SHP77 (cell line): ENCODE measurements at places on chromosomes 1 and 21.

GRCh38 chr1:189986516-189986915, 491.1 kb downstream of the BRINP3 start:
- no peak for DNase-seq

- no peak for DNase-seq
Observed at GRCh38 chr21:44732263-44732662, 20.9 kb upstream of the TSPEAR start.

- DNase-seq: no peak
Observed at GRCh38 chr1:205570796-205571537, 60.8 kb downstream of the ELK4 start.

DNA sequence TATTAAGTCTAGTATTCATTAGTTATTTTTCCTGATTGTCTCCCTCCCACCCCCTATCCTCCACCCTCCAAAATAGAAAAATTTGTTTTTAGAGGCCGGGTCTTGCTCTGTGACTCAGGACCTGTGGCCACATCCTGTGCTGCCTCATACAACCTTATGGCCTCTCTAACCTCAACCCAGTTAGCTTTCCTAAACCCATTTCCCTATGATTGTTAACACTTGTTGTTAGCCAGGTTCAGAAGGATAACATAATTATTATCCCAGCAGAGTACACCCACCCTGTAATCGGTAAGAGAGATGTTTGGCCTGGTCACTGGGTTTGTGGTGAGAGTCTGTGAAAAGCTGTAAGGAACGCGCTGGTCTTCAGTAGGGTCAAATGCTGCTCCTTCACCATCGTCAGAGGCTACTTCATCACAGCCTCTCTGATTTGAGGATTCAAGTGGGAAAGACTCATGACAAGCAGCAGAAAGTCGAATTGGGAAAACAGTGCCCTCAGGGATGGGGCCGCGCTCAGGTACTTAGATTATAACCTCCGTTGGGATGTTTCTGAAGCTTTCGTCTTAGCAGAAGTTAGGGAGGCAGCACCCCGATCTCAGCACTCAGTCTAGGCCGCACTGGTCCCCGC, 35.9 kb upstream of the HMGN1 start:
- DNase-seq: no peak

DNA sequence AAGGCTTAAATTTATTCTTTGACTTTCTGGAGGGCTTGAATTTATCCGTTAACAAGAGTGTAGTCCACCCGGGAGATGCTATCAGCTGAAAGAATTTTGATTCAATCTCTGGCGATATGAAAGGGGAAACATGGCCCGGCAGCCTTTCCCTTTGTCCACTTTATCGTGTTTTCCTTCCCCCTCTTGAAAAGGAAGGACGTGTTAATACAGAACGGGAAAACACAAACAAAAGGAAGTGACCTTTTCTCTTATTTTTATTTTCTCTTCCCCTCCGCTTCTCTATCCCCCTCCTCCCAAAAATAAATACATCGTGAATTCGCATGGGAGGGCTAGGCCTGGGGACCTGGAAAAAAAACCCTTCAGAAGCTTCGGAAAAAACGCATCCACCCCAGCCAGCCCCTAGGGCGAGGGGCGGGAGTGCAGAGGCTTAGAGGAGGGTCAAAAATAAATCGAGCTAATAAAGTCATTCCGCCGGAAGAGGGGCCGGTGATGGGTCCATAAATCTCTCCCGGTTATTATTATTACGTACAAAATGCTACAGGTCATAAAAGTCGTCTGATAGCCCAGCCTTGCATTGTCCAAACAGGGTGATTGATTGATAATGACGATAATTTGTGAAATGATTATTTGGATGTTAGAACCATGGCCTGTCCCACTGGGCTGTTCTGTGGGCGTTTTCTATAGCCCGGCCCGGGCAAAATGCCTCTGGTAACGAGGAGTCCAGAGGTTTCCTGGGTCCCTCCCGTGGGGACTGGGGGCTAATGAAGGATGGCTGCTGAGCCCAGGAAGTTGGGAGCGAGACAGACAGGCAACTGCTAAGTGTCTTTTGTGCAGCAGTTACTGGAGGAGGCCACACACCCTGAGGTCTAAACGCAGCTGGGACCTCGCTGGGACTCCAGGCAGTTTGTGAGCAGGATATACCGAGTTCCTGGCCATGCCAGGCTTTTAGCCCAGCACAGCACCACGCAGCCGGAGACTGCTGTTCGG, 179.4 kb downstream of the PRDM16 start:
- no peak for DNase-seq

- DNase-seq: no peak
Observed at GRCh38 chr1:170445096-170445495, 86.9 kb upstream of the GORAB start.

DNA sequence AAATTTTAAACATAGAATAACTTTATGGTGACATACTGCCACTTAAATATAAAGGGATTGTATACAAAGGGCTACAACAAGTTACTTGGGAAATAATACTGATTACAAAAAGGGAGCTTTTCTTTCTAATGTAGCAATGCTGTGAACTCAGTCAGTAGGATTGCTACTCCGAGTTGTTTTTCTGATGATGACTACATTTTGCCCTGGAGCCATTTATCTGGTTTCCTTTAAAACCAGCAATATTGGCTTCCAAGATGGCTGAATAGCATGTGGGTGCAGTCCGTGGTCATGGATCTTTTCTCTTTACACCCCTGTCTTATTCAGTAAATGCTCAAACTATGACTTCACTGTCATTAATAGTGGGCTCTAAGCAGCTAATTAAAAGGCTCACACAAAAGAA, 92.6 kb upstream of the NEK7 start:
- no peak for DNase-seq

- no peak for DNase-seq
Observed at GRCh38 chr1:186165303-186165702, 209.8 kb downstream of the TPR start.

DNA sequence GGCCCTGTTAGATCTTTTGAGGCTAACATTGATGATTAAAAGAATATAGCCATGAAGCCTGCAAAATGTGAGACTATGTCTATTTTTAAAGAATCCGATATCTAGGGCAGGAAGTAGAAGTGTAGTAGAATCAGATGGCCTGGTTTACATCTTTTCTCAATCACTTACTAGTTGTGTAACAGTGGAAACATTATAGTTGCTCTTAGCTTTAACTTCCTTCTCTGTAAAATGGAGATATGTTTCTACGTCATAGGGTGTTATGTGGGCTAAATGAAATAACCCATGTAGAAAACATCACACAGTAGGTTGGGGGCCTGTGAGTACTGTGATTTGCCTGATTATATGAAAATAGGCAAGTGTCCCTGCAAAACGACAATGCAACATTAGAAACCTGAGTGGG, 4.4 kb upstream of the IGFN1 start:
- DNase-seq: no peak

- DNase-seq: peak; percentile 54
Observed at GRCh38 chr21:43938751-43939442, 73.2 kb upstream of the TRAPPC10 start.

- DNase-seq: no peak
Observed at GRCh38 chr1:87765681-87766070, 437.0 kb downstream of the LMO4 start.

DNA sequence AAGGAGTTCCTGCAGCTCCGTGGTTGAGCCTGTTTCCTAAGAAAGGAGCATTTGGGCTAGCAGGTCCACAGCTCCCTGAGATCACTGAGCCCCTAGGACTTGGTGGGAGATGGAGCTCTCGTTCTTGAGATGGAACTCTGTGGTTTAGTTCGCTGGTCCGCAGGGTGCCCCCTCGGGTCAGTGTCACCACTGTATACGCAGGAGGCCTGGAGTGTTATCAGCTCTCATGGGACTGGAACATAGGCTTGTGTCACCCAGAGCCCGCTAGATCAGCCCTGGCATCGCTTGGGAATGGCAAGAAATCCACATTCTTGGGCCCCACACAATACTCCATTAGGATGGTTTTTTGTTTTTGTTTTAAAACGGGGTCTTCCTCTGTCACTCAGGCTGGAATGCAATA, 3.6 kb downstream of the SNAP47 start:
- DNase-seq: no peak

DNA sequence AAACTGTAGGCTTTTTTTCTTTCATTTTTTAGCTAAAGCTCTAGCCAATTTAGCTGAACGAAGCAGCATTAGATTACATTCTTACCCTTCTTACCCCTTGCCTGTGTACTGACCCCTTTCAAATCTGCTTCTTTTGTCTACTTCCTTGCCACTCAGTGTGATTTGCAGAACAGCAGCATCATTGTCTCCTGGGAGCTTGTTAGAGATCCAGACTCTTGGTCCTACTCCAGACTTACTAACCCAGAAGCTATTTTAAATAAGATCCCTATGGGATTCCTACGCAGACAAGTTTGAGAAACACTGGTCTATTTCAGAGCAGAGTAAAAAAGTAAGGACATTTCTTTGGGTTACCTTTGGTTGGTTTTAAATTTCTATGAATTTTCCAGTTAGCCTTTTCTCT, 13.8 kb downstream of the LRRC39 start:
- DNase-seq: no peak

GRCh38 chr21:45056917-45057560, 17.3 kb upstream of the ADARB1 start:
- DNase-seq: no peak

DNA sequence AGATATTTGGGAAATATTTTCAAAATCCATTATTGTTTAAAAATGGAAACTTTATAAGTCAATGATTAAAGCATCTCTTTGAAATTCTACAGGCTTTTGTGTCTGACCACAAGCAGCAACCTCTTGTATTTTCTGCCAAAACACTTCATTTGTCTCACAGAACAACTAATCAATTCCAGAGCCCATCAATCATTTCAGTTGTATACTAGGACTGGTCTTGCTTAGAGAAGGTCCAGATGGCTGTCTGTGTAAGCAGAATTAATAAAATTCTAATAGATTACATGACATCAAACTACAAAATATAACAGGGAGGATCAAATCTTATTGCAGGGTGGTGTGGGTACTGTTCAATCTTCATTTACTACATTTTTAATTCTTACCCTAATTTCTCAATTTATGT, 76.4 kb downstream of the ACBD6 start:
- DNase-seq: no peak

- peak; percentile 3 for DNase-seq
Observed at GRCh38 chr1:162168261-162168660, 98.8 kb downstream of the NOS1AP start.

DNA sequence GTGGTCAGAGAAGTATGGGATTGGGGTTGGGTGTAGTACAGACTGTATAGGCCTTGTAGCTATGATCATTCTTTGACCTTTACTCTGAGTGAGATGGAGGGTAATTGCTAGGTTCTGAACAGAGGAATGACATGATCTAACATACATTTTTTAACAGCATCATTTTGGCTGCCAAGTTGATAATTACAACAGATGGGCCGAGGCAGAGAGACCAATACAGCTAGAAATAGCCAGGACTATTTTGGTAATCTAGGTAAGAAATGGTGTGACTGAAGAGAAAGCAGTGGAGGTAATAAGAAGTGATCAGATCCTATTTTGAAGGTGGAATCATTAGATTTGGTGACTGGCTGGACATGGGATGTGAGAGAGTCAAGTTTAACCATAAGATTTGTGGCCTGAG, 43.5 kb downstream of the RPAP2 start:
- DNase-seq: no peak
